Esophagus mucosa (tissue), 1 donor: ENCODE measurements at places on chromosomes 7 and 10. TPM values are rescaled to one million over a fixed set of nuclear protein-coding genes. Genes with fewer than 3 reads are reported as not detected.

The LEP gene
- 0.12 TPM for total RNA-seq

The ATOH7 gene
- total RNA-seq: not detected

The STEAP4 gene
- total RNA-seq: 23.6 TPM

The SPDYE5 gene
- total RNA-seq: not detected

DNA sequence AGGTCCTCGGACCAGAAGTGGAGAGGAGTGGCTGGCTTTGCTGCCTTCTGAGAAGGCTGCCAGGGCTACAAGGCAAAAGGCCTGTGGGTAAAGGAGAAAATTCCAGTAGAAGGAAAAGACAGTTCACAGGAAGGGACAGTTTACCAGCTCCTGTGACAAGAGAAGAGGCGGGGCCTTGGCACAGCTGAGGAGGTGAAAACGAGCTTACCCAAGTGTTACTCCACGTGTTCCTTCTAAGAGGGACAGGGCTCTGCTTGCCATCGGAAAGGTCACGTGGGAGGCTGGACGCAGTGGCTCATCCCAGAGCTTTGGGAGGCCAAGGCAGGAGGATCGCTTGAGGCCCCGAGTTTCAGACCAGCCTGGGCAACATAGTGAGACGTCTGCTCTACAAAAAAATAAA is 129.4 kb upstream of the ZNF746 start:
- no peak for ATAC-seq

DNA sequence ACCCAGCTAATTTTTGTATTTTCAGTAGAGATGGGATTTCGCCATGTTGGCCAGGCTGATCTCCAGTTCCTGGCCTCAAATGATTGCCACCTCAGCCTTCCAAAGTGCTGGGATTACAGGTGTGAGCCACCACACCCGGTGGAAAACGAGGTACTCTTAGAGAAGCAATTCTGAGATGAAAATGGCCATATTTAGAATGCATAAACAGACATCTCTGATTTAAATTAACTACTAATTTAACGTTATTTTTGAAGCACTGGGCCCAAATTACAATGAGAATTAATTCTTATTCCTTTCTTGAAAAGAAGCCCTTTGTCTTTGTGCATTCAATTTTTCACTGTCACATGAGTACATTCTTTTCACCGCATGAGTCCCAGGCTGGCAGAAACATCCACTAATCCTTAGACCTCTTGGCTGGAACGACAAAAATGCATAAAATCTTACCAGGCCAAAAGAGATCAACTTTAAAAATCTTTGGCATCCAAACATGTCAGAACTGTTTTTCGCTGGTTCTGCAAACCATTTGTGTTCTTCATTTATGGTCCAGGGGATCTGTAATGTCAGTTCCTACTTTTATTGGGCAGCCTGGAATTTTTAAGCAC is 60.1 kb upstream of the CAPZA2 start:
- no peak for ATAC-seq

DNA sequence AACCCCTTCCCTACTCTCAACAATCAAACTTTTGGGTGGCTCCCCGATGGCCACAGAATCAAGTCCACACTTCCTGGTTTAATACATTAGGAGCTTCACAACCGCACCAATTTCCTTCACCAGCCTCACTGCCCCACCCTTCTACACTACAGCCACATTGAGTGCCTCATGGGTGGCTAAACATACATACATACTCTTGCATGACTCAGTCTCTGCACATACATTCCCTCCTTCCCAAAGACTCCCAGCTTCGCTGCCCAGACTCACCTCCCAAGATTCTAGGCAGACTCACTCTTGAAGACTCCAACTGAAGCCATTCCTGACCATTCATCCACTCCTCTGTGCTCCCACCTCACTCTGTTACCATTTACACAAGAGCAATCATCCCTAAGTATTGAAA is 15.9 kb downstream of the VPS41 start:
- peak; percentile 91 for ATAC-seq

- ATAC-seq: no peak
These were observed 134.4 kb downstream of the BMS1 start for GRCh38 chr10:42916974-42917373.

DNA sequence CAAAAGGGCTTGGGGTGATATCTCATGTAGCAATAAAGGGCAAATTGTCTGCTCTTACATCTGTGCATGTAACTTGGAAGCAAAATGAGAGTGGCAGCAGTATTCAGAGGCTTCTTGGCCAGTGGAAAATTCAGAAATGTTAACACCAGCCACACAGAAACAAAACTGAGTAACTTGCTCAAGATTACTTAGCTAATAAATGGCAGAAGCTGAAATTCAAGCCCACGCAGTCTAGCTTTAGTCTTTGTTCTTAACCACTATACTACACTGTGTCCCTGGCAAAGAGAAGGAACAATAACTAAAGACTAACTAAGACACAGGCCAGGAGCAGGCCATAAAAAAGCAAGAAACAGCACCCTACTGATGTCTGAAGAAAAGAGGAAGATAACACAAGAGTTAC is 185.9 kb upstream of the ASAH2 start:
- ATAC-seq: no peak
